Uterus (tissue), 4 donors: ENCODE measurements at places on chromosomes 2 and 18.

- DNase-seq, result no peak
These were observed 281.1 kb upstream of the FN1 start for GRCh38 chr2:215716956-215717355.

GRCh38 chr2:73823916-73824523 is 4.7 kb upstream of the STAMBP start:
- DNase-seq, result no peak

GRCh38 chr2:217047631-217048030 is 187.8 kb upstream of the TNP1 start:
- DNase-seq, result no peak

DNA sequence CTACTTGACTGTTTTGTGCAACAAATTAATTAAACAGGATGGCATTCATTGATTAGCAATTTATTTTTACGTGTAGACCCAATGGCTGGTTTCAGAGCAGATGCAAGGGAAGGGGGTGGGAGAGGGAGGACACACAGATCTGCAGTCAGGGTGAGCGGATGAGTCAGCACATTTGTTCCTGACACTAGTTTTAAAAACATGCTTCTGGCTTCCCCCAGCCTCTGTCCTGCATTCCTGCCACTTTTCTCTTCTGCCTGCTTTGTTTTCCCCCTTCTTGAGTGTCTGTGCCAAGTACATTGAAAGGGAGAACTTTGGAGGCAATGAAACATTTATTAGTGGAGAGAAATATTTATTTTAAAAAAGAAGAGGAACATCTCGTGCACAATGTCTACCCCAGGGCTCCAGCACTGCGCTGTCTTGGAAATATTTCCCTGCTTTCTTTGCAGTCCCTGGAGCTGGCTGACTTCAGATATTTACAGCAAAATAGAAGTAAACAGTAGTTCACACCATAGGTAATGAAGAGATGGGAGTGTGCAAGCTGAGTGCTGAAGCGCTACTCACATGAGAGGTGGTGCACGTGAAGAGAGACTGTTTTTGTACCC is 52.2 kb downstream of the NRP2 start:
- DNase-seq, result peak; percentile 77

DNA sequence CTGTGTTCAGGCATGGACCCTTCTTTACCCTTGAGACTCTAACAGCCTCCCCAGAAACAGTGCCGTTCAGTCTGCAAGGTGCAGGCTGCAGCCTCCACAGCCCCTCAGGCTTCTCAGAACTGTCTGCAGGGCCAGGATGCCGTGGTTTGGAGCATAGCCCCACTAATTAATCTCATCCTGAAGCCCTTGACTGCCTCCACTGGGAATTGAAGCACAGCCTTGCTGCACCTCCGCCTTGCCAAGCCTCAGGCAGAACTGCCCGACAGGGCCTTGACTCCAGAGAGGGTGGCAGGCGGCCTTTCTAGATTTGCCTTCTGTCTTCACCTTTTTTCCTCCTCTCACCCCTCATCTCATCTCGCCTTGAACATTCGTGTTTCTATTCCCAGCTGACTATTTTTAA is 119.8 kb downstream of the NRP2 start:
- DNase-seq, result no peak

GRCh38 chr2:82007071-82007664 is 1702.6 kb upstream of the LRRTM1 start:
- no peak for DNase-seq

DNA sequence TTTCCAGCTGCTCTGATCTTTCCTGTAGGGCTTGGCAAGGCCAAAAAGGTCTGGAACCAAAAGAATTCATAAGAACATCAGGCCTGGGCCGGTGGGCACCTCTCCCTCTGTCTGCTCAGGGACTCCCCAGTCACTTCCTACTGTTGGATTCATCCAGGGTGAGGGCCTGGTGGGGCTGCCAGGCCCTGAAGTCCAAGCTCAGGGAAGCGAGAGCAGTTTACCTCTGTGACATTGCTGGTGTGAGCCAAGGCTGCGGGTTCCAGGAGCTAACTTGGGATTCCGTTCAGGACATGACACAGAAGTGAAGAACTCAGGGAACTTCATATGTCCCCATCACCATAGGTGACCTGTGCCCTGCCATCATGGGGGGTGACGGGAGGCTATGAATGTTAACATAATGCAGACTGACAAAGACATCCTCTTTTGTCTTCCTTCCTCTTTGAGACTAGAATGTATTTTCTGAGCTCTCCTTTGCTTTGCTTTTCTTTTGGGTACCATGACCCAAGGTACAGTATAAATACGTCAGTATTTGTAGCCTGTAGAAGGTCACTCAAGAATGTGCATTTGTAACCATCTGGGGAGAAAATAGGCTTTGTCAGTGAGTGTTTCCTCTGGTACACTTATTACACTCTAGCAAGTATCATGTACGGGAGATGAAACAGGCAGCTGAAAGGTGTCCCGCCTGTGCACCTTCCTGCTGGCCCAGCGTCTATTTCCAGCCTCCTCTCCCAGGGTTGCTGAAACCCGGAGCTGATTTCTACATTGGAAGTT is 130.5 kb upstream of the SLC1A4 start:
- DNase-seq, result no peak
